ENCODE measurements at places on chromosomes 12 and 14.

DNA sequence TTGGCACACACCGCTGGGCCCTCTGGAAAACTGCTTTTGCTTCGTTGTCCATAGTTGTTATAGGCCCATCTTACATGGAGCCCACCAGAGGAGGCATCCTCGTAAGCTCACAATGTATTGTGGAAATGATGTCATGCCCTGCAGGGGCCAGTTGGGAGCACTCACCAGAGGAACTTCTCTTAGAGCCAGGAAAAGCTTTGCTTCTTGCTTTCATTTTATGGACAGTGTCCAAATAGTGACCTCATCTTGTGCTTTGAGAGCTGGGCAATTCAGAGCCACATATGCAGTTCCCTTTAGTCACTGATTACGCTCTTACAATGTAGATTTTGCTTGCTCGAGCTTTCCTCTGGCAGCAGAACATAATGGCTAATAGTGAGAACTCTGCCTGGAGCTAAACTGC lies 275.6 kb downstream of the AACS start:
- DNase-seq: no peak

DNA sequence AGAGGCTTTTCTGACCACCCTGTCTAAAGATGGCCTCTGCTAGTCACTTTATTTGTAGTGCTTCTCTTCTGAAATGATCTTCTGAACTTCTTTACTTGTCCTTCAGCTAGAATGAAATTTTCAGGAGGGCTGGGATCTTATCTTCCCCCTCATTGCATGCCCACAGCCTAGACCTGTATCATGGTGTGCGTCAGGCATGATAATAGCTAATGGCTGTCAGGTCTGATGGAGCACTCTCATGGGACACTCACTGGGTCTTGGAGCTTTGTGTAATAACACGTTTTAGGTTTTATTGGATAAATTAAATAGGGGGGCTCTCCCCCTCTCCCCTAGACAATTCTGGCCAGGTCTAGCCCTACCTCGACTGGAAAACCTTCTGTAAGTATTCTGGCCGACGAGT lies 97.1 kb upstream of the NRXN3 start:
- no peak for DNase-seq

- no peak for DNase-seq
These were observed 9.4 kb downstream of the SPRYD3 start for GRCh38 chr12:53069621-53070410.

GRCh38 chr14:104561124-104561557 lies 18.4 kb upstream of the C14orf180 start:
- DNase-seq: no peak

- DNase-seq: no peak
These were observed 100.3 kb upstream of the SOX5 start for GRCh38 chr12:24049728-24050127.

- no peak for DNase-seq
These were observed 137.8 kb downstream of the TTC7B start for GRCh38 chr14:90678420-90678819.

DNA sequence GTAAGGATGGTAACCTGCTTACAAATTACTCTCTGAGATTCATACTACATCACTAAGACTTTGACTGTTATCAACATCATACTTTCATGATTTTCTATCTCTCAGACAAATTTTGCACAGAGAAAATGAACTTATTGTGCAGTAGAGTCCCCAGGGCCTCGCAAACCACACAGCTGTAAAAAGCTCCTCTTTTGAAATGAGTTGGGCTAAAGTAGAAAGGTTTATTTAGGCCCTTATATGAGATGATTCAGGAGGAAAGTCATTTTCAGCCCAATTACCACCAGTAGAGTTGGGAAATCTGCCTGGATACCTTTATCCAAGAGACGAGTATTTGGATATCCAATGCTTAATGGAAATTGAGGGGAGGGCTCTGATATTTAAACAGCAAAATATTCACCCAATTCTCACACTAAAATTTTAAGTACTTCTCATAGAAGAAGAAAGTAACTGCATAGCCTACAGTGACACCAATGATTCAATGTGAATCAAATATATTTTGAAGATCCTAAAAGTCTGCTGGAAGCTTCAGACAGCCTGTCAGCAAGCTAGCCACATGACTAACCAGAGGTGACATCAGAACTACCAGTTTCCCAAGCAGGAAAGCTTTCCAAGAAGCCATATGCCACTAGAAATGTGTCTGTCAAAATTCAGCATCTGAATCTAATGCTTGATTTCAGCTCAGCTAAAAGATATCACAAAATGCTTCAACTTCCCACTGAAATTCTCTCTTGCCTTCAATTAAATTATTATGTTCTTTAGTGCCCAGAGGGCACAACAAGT lies 190.1 kb upstream of the SYT1 start:
- DNase-seq: no peak

DNA sequence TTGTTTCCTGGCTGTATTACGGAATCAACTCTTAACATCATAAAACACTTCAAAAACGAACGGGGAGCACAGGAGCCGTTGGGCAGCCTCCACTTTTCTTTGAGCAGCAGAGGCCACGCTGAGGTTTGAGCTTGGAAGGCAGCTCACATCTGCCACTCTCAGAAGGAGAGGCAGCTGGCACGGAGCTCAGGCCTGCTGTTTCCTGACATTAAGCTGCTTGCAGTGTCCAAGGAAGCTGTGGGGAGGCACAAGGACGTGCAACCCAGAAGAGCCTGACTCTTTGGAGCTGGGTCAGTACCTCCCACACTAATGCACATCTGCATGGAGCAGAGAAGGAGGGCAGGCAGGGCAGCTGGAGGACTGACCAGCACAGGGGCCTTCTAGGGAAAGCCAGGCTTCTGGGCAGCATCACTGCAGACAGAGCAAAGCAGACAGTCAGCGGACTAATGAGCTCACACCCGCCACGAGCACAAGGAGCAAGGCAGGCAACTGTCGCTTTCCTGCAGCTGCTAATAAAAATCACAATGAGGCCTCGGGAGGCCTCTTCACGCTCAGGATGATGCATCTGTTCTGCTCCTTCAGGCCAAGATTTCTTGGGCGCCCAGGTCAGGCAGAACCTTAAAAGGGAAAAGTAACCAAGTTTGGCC lies 211.1 kb downstream of the GLT1D1 start:
- DNase-seq: peak; percentile 34

GRCh38 chr14:44286201-44286600 lies 220.9 kb downstream of the FSCB start:
- no peak for DNase-seq

GRCh38 chr12:14981049-14981448 lies 8.2 kb downstream of the PDE6H start:
- DNase-seq: no peak

- no peak for DNase-seq
These were observed 5.1 kb upstream of the OAS2 start for GRCh38 chr12:112973011-112973735.

- DNase-seq: no peak
These were observed 18.8 kb downstream of the SLC35F4 start for GRCh38 chr14:57847096-57847495.

DNA sequence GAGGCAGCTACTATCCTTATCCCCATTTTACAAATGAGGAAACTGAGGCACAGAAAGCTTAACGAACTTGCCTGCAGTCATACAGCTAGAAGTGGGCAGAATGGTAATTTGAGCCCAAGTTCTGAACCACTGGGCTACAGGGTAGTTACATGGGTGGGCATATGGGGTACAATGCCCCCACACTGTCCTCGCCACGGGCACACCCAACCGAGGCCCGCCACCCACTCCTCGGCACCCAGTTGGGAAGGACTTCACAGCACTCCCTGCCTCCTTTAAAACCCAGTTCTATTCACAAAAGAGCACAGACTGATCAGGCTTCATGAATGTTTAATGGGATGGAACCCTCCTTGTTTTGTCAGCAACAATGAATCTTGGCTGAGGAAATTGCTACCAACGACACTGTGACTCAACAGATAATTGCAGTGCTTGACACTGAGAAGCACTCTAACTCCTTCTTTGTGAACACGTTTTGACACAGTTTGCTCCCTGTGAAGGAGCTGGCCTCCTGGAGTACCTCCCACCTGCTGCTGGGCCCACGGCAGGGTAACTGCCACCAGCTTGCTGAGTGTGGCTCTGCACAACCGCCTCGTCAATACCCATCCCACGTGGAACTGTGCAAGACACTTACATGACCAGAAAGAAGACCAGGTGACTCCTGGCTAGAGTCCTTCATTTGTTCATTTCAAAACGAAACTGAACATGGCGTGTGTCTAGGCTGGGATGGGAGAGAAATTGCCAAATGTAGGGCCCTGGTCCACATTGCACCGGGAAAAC lies 63.5 kb downstream of the CLMN start:
- peak; percentile 94 for DNase-seq

DNA sequence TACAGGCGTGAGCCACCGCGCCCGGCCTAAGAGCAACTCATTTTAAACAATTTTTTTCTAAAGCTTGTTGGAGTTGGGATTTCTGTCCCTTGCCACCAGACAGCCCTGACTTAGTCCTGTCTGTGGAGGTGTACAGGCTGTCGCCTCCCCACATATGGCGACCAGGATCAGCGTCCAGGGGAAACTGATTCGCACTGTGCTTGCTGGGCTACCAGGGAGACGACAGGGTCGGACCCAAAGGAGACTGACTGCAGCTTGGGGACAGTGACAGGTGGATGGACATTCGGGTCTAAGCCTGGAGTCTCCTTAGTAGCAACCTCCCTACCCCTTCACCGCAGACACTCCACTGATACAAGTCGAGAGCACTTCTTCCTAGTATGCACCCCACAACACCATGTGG lies 40.3 kb downstream of the TRAFD1 start:
- DNase-seq: no peak

DNA sequence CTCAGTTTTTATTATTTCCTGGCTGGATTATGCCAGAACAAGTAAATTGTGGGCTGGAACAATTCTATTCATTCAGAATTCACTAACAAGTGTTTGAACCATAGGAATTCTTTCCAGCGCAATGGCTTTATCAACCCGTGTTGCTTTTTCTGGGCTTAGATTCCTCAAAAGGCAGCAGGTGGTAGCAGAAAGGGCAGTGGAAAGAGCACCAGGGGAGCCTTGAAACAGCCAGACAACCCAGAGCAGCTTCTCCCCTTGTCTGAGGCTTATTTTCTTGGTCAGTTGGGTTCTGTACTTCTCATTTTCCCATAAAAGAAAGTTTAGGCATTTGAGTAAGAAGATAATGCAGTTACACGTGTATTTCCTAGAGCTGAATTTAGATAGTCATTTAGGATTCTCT lies 130.7 kb downstream of the OTOGL start:
- DNase-seq: no peak

DNA sequence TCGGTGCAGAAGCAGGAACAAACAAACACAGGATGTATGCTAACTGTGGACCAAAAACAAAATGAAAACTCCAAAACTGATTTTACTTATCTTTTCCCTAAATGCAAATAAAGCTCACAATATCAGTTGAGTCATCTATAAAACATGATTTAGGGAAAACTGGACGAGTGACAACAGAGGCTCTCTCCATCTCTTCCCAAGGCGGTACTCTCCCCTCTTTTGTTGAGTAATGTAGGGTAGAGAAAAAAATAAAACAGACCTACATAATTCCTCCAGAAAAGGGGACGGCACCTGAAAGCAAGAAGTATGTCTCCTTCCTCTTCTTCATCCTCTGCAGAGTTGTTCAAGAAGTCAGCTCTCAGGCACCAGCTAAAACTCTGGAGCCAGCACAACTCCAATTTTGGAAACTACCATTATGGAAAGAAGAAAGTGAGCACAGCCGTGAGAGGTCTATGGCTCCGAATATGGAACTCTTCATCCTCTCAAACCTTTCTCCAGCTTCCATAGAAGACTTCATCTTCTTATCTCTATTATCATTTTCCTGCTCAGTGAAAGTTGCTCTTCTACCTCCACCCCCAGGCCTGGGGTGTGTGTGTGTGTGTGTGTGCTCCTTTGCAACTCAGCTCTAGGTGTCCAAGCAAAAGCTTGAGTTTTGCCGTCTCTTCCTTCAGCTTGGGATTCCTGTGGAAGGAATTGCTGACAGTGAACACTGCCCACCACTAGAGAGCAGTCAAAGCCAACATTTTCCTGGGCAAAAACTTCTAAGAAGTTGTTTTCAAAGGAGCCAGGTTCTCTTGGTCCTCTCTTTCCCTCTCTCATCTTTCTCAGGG lies 155.4 kb downstream of the DIO2 start:
- DNase-seq: peak; percentile 74

DNA sequence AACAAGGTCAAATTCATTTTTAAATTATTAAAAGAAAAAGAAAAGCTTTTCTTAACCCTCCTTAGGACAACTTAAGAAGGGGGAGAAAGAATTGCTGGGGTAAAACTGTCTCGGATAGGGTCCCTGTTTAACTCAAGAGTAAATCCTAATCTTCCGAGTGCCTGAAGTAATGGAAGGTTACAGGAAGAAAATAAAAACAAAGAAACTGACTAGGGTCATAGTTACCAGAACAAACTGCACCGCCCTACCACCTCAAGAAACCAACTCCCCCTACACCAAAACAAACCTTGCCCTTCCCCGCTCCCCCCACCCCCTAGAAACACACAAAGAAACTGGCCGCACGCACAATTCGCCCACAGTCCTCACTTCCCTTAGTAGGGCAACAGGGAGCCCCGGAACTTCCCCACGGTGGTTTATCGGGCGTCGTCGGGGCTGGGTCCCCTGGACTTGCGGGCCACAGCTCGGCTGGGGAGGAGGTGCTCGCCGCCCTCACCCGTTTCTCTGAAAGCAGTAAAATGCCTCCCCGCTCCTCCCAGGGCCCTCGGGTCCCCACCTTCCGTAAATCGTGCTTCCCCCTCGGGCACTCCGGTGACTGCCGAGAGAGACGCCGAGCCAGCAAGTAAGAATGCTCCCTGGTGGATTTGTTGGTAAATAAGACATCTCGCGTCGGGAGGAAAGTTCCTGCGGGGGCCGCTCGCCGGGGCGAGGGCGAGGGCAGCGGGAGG lies 2.4 kb downstream of the SINHCAF start:
- DNase-seq: peak; percentile 60

GRCh38 chr12:121893961-121894460 lies 5.4 kb downstream of the PSMD9 start:
- peak; percentile 22 for DNase-seq

- DNase-seq: peak; percentile 77
These were observed 602 bp downstream of the APEX1 start for GRCh38 chr14:20455355-20456300.

DNA sequence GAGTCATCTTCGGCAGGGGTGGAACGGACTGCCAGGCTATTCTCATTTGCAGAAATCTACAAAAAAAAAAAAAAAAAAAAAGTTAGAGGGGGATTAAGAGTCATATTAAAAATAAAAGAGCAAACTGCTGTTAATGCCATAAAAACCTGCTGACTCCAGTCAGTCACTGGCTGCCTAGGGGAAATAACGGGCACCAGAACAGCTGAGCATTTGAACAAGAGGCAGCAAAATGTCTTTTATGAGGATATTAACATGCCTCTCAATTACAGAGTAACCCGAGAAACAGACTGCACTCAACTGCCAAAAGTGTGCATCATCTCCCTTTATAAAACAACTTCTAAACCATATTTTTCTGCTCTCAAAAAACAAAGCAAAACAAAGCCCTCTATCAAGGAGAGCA lies 28.7 kb upstream of the CERS5 start:
- no peak for DNase-seq

DNA sequence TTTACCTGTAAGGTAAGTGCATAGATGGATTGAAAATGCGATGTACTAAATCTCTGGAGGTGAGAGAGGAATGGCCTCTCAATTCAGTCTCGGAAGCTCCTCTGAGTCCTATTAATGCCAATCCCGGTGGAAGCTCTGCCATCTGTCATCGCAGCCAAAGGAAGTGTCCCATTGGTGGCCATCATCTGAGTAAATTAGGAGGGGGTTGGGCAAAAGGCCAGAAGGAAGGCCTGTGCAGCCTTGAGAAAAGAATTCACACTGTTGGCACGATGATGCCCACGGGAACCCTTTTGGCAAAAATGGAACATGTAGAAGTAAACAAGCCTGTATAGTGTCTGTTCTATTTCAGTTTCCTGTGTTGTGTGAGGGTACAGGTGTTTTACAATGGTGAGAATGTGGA lies 494.8 kb downstream of the NELL2 start:
- DNase-seq: no peak

- DNase-seq: no peak
These were observed 518.5 kb upstream of the MDGA2 start for GRCh38 chr14:48193893-48194292.
